ENCODE measurements at places on chromosomes 2 and 18. TPM values are rescaled to one million over a fixed set of nuclear protein-coding genes. Genes with fewer than 3 reads are reported as not detected.
A peak's percentile ranks its signal among the peaks of the same experiment; 100 is the strongest.

DNA sequence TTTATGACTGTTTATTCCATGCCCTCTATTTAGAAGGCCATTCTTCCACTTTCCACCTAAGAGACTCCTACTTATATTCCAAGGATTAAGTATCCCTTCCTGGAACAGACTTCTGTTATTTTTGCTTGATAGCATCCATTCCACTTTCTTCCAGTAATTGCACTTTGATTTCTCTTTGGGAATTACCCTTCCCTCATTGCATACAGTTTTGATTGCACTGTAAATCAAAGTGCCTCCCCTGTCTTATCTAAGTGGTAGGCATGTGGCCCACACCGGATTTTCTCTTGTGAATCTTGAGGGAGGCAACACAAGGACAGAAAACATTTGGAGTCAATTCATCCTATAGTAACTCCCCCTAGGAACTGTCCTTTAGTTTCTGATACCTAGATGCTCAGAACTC lies 120.4 kb downstream of the PDE11A start:
- DNase-seq: no peak

- no peak for DNase-seq
Measured at GRCh38 chr18:41751161-41751560, 203.9 kb upstream of the PIK3C3 start.

DNA sequence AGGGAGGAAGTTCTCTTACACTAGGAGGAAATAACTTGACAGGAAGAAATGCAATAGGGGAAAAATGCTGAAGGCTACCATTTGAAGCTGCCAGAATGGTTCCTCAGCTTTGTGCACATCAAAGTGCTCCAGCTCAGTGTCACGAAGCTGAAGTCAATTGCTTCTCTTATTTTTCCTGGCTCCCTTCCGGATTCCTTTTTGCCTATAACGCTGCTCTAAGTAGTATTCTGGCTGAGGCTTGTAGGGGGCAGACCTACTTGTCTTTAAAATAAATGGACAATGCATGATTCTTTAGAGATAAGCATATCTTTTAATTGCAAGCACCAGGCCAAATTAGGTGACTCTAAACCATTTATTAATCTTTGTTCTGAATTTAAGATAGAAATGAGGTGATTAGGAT lies 60.3 kb upstream of the SCN1A start:
- DNase-seq: no peak

NYAP2 gene
- not detected for total RNA-seq

DNA sequence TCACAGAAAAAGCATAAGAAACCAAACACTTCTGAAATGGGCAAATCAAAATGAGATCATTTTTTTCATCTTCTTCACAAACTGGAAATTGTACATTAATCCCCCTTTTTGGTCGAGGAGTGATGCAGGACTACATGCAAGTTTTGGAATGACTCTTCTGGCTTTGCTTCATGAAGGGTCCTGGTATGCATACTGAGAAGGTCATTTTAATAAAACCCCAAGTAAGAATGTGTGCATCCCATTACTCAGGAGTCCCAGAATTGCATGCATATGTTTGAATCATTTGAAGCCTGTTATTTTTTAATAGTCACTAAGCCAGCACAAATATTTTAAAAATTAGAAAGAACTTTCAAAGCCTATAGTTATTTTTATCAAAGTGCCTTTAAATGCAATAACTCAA lies 16.7 kb upstream of the EHBP1 start:
- no peak for DNase-seq

GRCh38 chr2:59389240-59389639 lies 1148.1 kb upstream of the FANCL start:
- DNase-seq: no peak

RAB6C gene
- not detected for total RNA-seq

C2orf92 gene
- 7.8 TPM for total RNA-seq

- DNase-seq: peak; percentile 6
Measured at GRCh38 chr2:54330926-54331835, 75.2 kb upstream of the TSPYL6 start.

GRCh38 chr2:235588750-235589149 lies 94.9 kb downstream of the AGAP1 start:
- no peak for DNase-seq

GRCh38 chr2:15560140-15560987 lies 770 bp downstream of the NBAS start:
- no peak for DNase-seq

- DNase-seq: no peak
Measured at GRCh38 chr2:226187156-226187555, 612.5 kb downstream of the IRS1 start.

GRCh38 chr2:28662468-28663181 lies 89.0 kb upstream of the PPP1CB start:
- no peak for DNase-seq

- DNase-seq: peak; percentile 25
Measured at GRCh38 chr2:241010531-241011295, 12.3 kb downstream of the SNED1 start.

STPG4 gene
- total RNA-seq: not detected

- no peak for DNase-seq
Measured at GRCh38 chr2:5926871-5927512, 234.8 kb downstream of the SOX11 start.

PROKR1 gene
- not detected for total RNA-seq

LINC00305 gene
- not detected for total RNA-seq

GRCh38 chr2:236254674-236255073 lies 9.5 kb downstream of the ASB18 start:
- DNase-seq: no peak

- DNase-seq: peak; percentile 2
Measured at GRCh38 chr2:240934701-240935102, 28.6 kb downstream of the CROCC2 start.

MYL1 gene
- total RNA-seq: not detected

DNA sequence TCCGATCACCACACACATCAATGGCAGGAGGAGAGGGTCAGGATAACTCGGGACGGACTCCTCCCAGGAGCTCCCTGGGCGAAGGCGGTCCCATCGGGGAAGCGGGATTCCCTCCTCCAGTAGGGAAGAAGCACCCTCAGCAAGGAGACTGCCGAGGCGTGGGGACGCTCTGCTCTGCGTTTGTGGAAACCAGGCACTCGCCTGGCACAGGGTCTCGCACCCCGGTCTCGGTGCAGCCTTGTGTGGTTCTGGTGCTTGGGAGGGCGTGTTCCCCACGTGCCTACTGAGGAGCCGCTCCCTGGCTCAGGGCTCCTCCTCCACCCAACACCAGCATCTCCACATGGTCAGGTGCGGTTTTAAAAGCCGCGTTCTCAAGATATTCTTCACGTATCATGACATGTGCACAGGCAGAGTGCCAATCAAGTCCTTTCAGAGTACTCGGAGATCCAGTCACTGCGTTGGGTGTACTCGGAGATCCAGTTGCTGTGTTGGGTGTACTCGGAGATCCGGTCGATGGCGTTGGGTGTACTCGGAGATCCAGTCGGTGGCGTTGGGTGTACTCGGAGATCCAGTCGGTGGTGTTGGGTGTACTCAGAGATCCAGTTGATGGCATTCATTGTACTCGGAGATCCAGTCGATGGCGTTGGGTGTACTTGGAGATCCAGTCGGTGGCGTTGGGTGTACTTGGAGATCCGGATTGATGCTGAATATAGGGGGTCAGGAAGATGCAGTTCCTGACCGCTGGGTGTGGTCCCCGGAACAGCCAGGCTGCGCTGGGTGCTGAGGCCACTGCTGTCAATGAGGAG lies 117.5 kb downstream of the RTP5 start:
- DNase-seq: no peak

GRCh38 chr2:241035818-241036396 lies 37.5 kb downstream of the SNED1 start:
- no peak for DNase-seq

DNA sequence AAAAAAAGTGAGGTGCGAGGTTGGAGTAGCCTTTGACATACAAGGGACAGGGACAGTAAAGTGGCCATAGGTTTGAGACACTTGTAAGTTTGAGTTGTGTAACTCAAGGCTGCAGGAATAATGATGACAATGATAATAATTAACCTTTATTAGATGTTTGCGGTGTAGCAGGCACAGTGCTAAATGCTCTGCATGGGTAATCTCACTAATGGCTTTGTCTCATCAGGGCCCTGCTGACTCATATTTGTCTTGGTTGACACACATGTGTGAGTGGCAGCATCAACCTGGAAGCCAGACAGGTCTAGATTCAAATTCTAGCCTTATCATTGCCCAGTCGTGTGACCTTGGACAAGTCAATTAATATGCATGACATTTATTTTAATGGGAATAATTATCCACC lies 126.2 kb downstream of the FSHR start:
- DNase-seq: no peak

DNA sequence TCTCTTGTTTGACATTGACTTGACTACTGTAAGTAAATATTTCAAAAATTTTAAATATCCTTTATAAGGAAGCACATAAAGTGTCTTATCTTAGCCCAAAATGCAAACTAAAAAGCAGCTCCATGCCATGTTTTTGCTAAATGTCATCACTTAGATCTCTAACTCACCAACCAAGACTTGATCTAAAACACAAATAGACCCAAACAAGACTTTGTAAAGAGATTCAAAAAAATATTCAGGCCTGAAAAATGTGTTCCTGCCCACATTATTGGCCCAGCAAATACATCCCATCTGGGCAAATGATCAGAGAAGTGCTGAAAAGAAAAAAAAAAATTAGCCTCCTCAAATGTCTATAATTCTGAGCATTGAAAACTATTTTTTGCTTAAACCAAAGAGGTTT lies 187.6 kb downstream of the MREG start:
- no peak for DNase-seq

PTPRM gene
- total RNA-seq: 6.4 TPM

- DNase-seq: no peak
Measured at GRCh38 chr2:136081582-136082210, 36.3 kb downstream of the CXCR4 start.

GRCh38 chr2:234464291-234464645 lies 32.6 kb downstream of the ARL4C start:
- no peak for DNase-seq

- DNase-seq: no peak
Measured at GRCh38 chr2:234343372-234343771, 153.5 kb downstream of the ARL4C start.

FHOD3 gene
- not detected for total RNA-seq

OSR1 gene
- total RNA-seq: not detected

DNA sequence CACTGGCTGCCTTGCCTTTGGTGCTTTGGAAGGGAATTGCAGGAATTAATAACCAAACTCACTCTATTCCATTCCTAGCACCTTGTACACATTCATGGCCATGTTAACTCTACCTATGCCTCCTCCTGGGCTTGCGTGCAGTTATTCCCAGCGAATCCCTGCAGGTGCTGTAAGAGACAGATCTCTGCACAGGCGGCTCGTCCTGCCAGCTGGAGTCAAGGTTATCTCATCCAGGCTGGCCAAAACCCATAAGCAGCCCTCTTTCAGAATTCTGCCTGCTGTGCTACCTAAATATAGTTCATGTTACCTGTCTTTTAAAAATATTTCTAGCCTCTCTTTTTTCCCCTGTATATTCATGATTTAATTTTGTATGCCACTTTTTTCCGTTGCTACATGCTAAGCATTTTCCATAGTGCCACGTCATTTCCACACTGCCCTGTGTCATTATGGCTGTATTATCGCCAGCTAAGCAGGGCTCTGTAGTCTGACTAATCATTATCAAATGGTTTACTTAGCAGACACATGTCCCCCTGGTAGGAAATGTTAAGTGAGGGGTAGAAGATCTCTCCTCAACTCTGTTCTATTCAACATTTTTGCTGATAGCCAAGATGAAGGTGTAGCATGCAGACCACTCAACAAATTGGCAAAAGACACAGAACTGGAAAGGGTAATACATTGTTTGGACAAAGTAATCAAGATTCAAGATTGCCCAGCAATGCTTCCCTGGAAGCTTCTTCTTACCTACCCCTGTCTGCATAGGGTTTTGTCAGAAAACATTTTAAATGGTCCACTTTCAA lies 79.7 kb upstream of the TAF1B start:
- no peak for DNase-seq

SLC23A3 gene
- 0.73 TPM for total RNA-seq

NAT8 gene
- not detected for total RNA-seq

DNA sequence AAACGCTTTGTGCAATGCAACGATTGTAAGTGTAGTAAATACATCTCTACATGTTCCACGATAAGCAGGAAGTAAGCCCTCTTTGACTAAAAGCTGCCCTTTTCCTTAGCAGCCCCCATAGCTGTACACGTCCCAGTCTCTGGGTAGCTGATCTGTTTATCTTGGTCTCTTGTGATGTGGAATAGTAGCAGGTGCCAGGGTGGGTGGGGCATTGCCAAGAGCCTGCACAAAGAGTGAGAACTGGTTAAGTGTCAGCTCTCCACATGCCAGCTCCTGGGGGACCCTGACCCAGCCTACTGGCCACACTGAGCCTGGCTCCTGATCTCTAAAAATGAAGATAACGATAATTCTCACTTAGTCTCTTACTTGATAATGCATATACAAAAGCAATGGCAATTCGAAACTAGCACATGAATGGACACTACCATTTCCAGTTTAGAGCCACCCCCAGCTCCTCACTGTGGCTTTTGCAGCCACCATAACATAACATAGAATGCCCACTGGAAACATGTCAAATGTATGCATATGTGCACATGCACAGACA lies 92.3 kb downstream of the MYT1L start:
- no peak for DNase-seq

DNA sequence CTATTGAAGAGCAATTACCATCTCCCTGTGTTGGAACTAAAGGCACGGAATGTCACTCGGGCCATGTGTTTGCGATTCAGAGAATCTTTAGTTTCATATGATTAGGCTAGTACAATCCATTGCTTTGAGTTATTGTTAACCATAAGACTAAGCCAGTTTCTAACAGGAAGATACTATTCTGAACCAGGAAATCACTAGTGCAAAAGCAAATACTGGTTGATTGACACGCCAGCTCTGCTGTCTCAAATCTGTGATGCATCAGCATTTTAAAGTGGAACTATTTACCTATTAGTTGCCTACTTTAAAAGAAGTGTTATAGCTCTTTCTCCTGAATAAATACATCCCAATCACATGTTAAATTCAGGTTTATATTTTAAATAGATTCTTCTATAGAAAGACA lies 61.9 kb downstream of the AFTPH start:
- DNase-seq: no peak

DNA sequence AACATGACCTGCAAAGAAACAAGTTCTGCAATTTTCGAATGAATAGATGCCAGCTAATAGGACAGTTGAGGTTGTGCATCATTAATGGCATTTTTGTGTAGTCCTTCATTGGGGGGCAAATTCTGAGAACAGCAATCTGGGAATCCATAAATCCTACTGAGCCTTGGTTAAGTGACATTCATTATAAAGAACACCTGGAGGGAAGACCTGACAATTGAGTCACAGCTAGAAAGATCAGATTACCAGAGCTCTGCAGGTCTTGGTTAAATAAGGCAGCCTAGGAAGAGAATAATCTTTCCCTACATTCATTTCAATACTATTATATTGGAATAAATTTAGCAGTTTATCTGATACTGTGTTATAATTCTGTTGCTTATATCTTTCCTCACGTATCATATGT lies 14.3 kb downstream of the KCNH7 start:
- no peak for DNase-seq

- no peak for DNase-seq
Measured at GRCh38 chr2:42050010-42050702, 2.3 kb downstream of the PKDCC start.

DNA sequence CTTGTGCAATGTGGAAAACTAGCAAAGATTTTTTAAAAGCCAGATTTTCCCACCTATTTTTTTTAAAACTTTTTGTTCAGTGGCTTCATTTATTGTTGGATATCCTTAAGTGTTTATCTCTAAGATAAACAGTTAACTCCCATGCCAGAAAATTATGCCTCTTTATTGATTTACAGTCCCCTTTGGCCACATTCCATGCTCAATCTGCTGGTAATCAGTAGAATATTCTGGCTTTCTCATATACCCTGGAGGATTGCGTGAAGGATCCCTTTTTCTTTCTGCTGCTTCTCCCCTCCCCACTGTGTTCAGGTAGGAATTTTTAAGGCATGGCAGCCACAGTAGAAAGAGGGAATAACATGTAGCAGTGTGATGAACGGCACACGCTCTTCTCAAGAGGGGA lies 2.6 kb downstream of the GRHL1 start:
- DNase-seq: no peak

Measured in CD8-positive, alpha-beta T cell (primary cell).